ENCODE measurements at places on chromosomes 12 and 14. TPM values are rescaled to one million over a fixed set of nuclear protein-coding genes. Genes with fewer than 3 reads are reported as not detected.

The GIT2 gene
- total RNA-seq = 123 TPM

The RNASE2 gene
- total RNA-seq = not detected

The NGB gene
- not detected for total RNA-seq

The GPR84 gene
- 0.18 TPM for total RNA-seq

The WIF1 gene
- not detected for total RNA-seq

The PROX2 gene
- total RNA-seq = 0.76 TPM

The INHBE gene
- total RNA-seq = 3.4 TPM

The SPX gene
- 1.2 TPM for total RNA-seq

The ASPG gene
- total RNA-seq = not detected

The TAS2R19 gene
- 3.4 TPM for total RNA-seq

The ATP23 gene
- total RNA-seq = 27.5 TPM

The COCH gene
- 19.8 TPM for total RNA-seq

The TSHR gene
- 4.9 TPM for total RNA-seq

The CCDC63 gene
- total RNA-seq = not detected

The IRAK3 gene
- 0.04 TPM for total RNA-seq

The RTL1 gene
- not detected for total RNA-seq

The PRB2 gene
- not detected for total RNA-seq

The CABP1 gene
- total RNA-seq = 2.4 TPM

The MAP1LC3B2 gene
- not detected for total RNA-seq

The DHRS4 gene
- 19.6 TPM for total RNA-seq

The OR6C2 gene
- total RNA-seq = not detected

The RASSF3 gene
- 49.9 TPM for total RNA-seq

The PLD4 gene
- total RNA-seq = 3.7 TPM

The HCFC2 gene
- 14.2 TPM for total RNA-seq

The RNF31 gene
- total RNA-seq = 57.8 TPM

The WDHD1 gene
- total RNA-seq = 56.3 TPM

Measured in OCI-LY7 (cell line).